ENCODE measurements at places on chromosomes 16 and 17.

- no peak for DNase-seq
Observed at GRCh38 chr17:31413874-31414549, 22.5 kb downstream of the RAB11FIP4 start.

DNA sequence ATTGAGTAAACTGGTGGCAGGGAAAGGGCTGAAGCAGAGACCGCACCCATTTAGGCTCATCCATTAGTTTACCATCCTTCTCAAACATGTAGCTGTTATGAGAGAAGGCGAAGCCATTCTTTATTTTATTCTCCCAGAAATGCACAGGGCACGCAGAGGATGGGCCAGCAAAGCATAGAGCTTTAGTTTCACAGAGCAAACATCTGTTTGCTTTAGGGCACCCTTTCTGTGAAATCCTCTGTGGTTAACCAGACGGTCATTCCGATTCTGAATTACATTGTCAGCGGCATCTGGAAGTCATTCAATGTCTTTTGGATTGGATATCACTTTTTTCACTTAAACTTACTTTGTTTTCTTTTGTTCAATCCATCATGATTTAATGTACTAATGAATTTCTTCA lies 96.0 kb downstream of the TOX3 start:
- DNase-seq = no peak

- no peak for DNase-seq
Observed at GRCh38 chr16:53052519-53053501, at the start of gene CHD9NB. Gene CHD9NB (minus strand): TSS chr16:53052897. CDS start chr16:53044158, 8,739 bp downstream.

DNA sequence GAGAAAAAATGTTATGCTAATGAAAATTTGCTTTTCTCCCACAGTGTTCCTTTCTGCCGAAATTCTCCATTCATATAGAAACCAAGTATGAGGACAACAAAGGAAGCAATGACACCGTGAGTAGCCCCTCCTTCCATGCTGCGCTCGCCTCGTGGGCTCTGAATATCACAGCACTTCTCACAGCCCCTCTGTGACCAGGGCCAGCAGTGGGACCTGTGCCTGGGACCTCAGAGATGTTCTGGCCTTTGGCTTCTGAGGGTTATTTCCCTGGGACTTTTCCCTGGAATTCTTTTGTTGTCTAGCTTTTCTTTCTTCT lies 139.6 kb upstream of the NOL11 start:
- no peak for DNase-seq

DNA sequence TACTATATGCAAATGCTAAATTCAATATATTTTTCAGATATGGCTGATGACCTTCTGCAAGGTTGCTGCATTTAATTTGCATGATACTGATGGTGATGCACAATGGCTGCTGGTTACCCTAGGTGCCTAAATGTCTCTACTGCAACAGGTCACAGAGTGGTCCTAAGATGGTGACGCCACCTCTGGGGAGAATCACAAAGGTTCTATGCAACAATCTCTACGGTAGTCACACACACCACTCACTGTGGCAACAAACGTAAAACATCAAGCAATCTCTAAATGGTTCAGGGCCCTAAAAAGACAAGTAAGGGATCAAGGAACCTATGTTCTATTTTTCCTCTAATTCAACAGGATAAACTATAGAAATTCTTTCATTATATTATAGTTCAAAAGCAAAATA lies 293.3 kb downstream of the CEP112 start:
- no peak for DNase-seq

GRCh38 chr17:32141258-32141657 lies 1.0 kb upstream of the RHOT1 start:
- DNase-seq = no peak

DNA sequence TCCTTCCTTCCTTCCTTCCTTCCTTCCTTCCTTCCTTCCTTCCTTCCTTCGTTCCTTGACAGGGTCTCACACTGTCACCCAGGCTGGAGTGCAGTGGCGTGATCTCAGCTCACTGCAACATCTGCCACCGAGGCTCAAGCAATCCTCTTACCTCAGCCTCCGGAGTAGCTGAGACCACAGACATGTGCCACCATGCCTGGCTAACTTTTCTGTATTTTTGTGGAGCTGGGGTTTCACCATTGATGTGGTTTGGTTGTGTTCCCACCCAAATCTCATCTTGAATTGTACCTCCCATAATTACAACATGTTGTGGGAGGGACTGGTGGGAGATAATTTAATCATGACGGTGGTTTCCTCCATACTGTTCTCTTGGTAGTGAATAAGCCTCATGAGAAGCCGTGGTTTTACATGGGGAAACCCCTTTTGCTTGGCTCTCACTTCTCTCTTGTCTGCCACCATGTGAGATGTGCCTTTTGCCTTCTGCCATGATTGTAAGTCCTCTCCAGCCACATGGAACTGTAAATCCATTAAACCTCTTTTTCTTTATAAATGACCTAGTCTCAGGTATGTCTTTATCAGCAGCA lies 90.3 kb upstream of the MPHOSPH6 start:
- no peak for DNase-seq

All from right renal cortex interstitium (tissue), 3 donors.